Smooth muscle cell of the pulmonary artery (primary cell): ENCODE measurements at places on chromosomes 5 and 9. TPM values are rescaled to one million over a fixed set of nuclear protein-coding genes. Genes with fewer than 3 reads are reported as not detected.

RCL1 gene
- 10.3 and 15.2 TPM in 2 replicates for total RNA-seq

GPRIN1 gene
- total RNA-seq: 2.1 and 2.9 TPM in 2 replicates

GNAQ gene
- 41.3 and 42.4 TPM in 2 replicates for total RNA-seq

SLC4A9 gene
- 0.07 TPM in 1 of 2 replicates, not detected in the other for total RNA-seq

STKLD1 gene
- total RNA-seq: 0.20 and 0.33 TPM in 2 replicates

PTGDS gene
- 11.1 and 66.1 TPM in 2 replicates for total RNA-seq

LECT2 gene
- not detected in 2 replicates for total RNA-seq

S1PR3 gene
- 9.9 and 25.4 TPM in 2 replicates for total RNA-seq

JAKMIP2 gene
- 0.13 and 0.26 TPM in 2 replicates for total RNA-seq

SRA1 gene
- 26.8 and 30.1 TPM in 2 replicates for total RNA-seq

TOMM5 gene
- total RNA-seq: 107 and 116 TPM in 2 replicates

CLIC3 gene
- 2.0 and 2.9 TPM in 2 replicates for total RNA-seq

SV2C gene
- total RNA-seq: under 0.01 TPM in 1 of 2 replicates, not detected in the other

ANKRD20A1 gene
- not detected in 2 replicates for total RNA-seq

SOX30 gene
- total RNA-seq: not detected in 2 replicates

C9orf153 gene
- 0.98 and 0.99 TPM in 2 replicates for total RNA-seq

SYNPO gene
- 62.4 and 94.2 TPM in 2 replicates for total RNA-seq

SLC6A19 gene
- total RNA-seq: not detected in 2 replicates

OBP2A gene
- total RNA-seq: not detected in 2 replicates

RAI14 gene
- 128 and 192 TPM in 2 replicates for total RNA-seq

OR1B1 gene
- not detected in 2 replicates for total RNA-seq

CCDC192 gene
- not detected in 2 replicates for total RNA-seq

AQP7 gene
- total RNA-seq: 0.13 TPM in 1 of 2 replicates, not detected in the other

PTGS1 gene
- 93.5 and 257 TPM in 2 replicates for total RNA-seq

C9 gene
- total RNA-seq: not detected in 2 replicates

PRKACG gene
- not detected in 2 replicates for total RNA-seq

CRB2 gene
- not detected in 2 replicates for total RNA-seq

NTRK2 gene
- total RNA-seq: 1.0 and 18.4 TPM in 2 replicates

RETREG1 gene
- 0.83 and 2.4 TPM in 2 replicates for total RNA-seq

TERT gene
- not detected in 2 replicates for total RNA-seq

ANXA2R gene
- total RNA-seq: 1.8 and 2.3 TPM in 2 replicates

CCL21 gene
- not detected in 2 replicates for total RNA-seq

CXCL14 gene
- 0.26 TPM in 1 of 2 replicates, not detected in the other for total RNA-seq

PLEKHG4B gene
- total RNA-seq: 0.07 TPM in 1 of 2 replicates, not detected in the other

PCDHB3 gene
- total RNA-seq: 0.79 and 1.6 TPM in 2 replicates

NRG2 gene
- total RNA-seq: 0.98 and 1.6 TPM in 2 replicates

NR3C1 gene
- 85.8 and 93.3 TPM in 2 replicates for total RNA-seq

ELP1 gene
- total RNA-seq: 47.6 and 49.8 TPM in 2 replicates

PRRX2 gene
- 11.3 and 17.9 TPM in 2 replicates for total RNA-seq

SPINK5 gene
- not detected in 2 replicates for total RNA-seq

SPATA31C1 gene
- not detected in 2 replicates for total RNA-seq

EIF4E1B gene
- total RNA-seq: not detected in 2 replicates

JMY gene
- total RNA-seq: 16.5 and 18.2 TPM in 2 replicates

BHMT2 gene
- total RNA-seq: 3.1 and 6.4 TPM in 2 replicates

AHRR gene
- 18.0 and 45.2 TPM in 2 replicates for total RNA-seq
